ENCODE measurements at places on chromosomes 7 and 10.

DNA sequence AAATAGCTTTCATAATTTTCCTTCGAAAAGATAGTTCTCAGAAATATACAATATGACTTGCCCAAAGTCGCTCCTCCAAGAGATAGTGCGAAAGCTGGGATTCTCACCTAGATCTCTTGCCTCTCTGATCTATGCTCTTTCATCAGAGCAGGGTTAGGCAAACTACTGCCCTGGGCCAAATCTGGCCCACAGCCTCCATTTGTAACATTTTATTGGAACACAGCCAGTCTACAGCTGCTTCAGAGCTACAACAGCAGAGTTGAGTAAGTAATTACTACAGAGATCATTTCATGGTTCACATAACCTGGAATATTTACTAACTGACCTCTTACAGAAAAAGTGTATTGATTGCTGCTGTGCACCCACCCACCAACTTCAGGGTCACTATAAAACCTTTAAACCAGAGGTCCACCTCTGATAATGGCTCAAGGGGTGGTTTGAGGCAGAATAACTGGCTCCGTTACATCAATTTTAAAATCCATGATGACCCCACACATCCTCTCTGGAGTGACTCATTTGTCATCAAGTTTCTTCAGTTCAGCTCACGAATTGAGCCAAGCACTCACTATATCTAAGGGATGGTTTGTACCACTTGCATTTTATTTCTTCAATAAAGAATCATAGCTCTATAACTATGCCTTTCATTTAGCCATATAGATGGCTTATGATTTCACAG, 1019.0 kb downstream of the XPNPEP1 start:
- no peak for DNase-seq

- DNase-seq: no peak
Measured at GRCh38 chr7:128255271-128255670, 14.2 kb downstream of the LEP start.

GRCh38 chr7:53209129-53209528, 173.7 kb downstream of the POM121L12 start:
- no peak for DNase-seq

DNA sequence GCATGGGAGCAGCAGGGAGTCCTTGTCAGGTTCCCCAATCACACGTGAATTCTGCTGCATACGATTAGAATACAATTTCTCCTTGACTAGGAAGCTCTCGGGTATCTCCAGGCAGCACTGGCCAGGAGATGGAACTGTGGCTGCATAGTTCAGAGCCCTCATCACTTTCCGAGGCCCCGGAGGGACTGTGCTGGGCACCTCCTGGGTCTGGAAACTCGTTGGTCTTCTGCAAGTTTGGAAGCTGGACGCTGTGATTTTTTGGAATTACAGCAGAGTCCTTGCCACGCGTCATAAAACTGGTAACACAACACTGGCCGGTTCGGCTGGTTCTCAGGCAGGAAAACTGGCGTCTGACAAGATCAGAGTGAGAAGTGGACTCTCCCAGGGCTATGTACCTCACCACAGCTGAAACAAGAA, 216.1 kb downstream of the CCDC3 start:
- no peak for DNase-seq

- DNase-seq: no peak
Measured at GRCh38 chr10:131870411-131870810, 30.4 kb upstream of the PPP2R2D start.

GRCh38 chr10:112721080-112721698, 228.9 kb upstream of the TCF7L2 start:
- DNase-seq: no peak

DNA sequence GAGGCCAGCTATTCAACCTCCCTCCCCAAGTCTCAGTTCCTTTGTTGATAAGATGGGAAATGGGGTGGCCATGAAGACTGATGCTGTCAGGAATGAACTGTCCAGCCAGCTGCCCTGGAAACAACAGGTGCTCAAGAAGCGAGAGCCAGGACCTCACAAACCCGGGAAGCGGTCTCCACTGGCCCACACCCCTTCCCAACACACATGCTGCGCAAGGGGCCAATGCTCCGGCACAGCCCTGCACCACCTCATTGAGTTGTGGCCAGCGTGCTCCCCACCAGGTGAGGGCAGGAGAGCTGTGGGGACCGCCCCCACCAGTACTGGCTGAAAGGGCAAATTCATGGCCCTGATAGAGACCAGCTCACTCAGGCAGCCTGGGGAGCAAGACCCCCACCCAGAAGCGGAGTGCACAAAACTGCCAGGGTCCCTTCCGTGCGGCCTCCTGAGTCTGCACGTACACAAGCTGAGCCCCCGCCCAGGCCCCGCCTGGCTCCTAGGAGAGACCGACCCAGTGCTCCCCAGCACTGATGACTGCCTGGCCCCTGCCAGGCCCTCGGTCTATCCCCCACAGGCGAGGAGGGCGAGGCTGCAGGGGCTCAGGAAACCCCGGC, 216.6 kb downstream of the MAD1L1 start:
- DNase-seq: no peak

GRCh38 chr7:105003872-105004510, 10.0 kb upstream of the KMT2E start:
- DNase-seq: no peak

DNA sequence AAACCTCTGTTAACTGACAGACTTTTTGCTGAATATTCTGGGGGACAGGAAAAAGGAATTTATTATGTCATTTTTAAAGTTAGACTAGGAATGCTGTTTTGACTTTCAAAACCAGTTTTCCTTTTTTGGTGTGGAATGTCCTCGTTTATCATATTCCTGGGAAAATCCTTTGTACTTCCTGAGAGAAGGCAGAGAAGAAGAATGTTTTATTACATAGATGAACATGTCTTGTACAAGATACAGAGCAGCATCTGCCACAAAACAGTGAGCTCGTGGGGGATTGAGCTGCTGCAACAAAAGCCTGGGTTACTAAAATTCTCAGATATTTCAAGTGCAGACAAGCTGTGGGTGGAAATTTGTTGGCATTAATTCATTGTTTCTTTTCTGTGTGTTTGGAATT, 20.2 kb downstream of the MCU start:
- DNase-seq: no peak
